T-helper 2 cell treated with Interferon-gamma antibody and Interleukin-4, amounts not matched to agents 5 μg/mL and 100 μg/mL, for 36 hours (primary cell): ENCODE measurements at places on chromosomes 1 and 21.

GRCh38 chr21:40729761-40730425 lies 117.1 kb downstream of the DSCAM start:
- no peaks in the 10 kb centered on the region for H3K27me3 ChIP-seq
- no peak overlapping the region for H3K4me3 ChIP-seq

GRCh38 chr21:43719748-43720538 lies 1.0 kb downstream of the PDXK start:
- peaks cover 4% of the 10 kb centered on the region for H3K36me3 ChIP-seq
- H3K27me3 ChIP-seq = peaks cover 21% of the 10 kb centered on the region
- peaks cover 16% of the 10 kb centered on the region for H3K4me1 ChIP-seq
- H3K4me3 ChIP-seq = peak overlapping the region; percentile 89
- no peak for DNase-seq

DNA sequence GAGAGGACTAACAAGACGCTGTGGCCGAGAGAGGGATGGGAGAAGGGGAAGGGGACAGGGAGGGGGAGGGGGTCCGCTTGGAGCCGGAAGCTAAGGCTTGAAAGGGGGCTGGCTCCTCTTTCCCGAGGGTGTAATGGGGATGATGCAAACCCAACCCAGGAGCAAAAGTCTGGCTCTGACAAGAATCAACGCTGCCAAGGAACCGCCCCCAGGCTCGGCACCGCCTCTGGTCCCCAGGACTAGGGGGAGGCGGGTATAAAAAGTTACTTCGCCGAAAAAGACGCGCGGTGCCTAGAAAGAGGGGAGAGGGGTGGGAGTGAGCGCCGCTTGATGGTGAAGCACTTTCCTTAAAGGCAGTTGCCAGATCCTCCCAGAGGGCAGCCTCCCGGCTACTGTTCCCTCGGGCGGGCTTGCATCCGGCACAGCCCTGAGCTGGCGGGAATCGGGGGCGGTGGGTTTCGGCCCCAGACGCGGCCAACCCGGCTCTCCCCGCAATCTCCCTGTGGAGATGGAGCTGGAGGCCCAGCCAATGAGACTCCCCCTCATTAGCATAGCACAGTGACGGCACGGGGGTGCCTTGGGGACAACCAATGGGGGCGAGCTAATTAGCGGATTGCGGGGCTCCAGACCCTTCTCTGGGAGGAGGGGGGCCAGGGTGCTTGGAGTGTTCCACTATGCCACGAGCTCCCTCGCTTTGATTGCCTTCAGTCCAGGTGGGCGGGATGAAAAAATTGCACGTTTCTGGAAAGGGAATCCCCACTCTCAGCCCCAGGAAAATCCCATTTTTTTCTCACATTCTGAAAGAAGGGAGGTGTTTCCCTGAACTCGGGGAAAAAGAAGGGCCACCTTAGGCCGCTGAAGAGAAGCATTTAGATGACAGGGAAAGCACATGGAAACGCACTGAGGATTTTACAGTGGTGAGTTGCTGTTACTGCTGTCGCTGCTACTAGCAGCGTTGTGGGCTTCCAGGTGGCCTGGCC lies at the start of gene KCNT2:
Gene KCNT2, minus strand, starts transcription at position 51 of the 980 bp plus-strand sequence. CDS start 131 bp downstream, outside the sequence.
- H3K27me3 ChIP-seq = peaks cover 39% of the 10 kb centered on the region
- peaks cover 3% of the 10 kb centered on the region for H3K4me1 ChIP-seq
- H3K27ac ChIP-seq = no peak within 1 kb of the TSS
- no peaks in the 10 kb centered on the region for H3K36me3 ChIP-seq
- peak within 1 kb of the TSS; percentile 41 for H3K4me3 ChIP-seq

DNA sequence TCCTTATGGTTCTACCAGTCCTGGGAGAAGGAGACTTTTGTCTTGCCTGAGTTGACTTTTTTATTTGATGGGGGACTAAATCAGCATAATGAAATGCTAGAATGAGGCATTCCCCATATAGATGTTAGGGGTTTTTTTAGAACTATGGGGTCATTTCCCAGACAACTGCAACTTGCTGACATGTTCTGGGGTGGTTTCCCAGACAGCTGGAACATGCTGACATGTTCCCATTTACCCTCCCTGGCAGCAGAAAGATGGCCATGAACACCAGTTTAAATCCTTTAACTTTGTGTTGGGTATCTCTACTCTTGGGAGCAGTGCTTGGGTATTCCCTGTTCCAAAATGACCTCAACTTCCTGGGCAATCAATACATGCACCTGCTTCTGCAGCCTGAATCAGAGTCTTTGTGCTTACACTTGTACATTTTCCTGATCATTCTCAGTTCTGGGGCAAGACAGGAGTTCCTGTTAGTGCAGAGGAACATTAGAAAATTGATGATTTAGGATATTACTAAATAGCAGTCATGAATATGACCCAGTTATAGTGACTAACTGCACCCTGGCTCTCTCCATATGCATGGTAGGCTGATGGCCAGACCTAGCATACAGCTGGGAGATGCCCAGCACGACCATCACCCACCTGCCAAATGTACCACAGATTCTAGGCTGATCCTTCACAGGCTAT lies 75.4 kb upstream of the CD5L start:
- DNase-seq = no peak
- no peak overlapping the region for H3K4me3 ChIP-seq
- no peaks in the 10 kb centered on the region for H3K36me3 ChIP-seq
- no peak overlapping the region for H3K27ac ChIP-seq

- no peaks in the 10 kb centered on the region for H3K4me1 ChIP-seq
- no peaks in the 10 kb centered on the region for H3K27me3 ChIP-seq
- DNase-seq = no peak
- no peak overlapping the region for H3K27ac ChIP-seq
- no peaks in the 10 kb centered on the region for H3K36me3 ChIP-seq
- H3K4me3 ChIP-seq = no peak overlapping the region
Measured at GRCh38 chr1:29962831-29963247, 726.5 kb downstream of the PTPRU start.

DNA sequence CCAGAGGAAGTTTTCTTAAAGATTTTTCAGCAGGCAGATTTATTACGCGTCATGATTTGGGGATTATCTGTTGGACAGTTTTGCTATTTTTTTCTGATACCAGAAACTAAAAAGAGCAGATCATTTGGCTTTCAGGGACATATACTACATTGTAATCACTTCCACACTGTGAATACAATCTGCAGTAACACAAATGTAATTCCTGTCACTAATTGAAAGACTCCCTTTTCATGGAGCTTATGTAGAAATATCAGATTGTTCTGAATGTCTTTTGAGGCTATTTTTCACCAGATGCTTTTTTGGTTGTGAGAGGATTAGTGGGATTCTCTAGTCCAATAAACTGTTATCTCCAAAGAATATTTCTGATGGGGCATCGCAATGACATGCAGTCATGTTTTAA lies 464.2 kb downstream of the DISC1 start:
- H3K4me3 ChIP-seq = no peak overlapping the region
- no peaks in the 10 kb centered on the region for H3K27me3 ChIP-seq
- no peak for DNase-seq
- H3K36me3 ChIP-seq = no peaks in the 10 kb centered on the region

DNA sequence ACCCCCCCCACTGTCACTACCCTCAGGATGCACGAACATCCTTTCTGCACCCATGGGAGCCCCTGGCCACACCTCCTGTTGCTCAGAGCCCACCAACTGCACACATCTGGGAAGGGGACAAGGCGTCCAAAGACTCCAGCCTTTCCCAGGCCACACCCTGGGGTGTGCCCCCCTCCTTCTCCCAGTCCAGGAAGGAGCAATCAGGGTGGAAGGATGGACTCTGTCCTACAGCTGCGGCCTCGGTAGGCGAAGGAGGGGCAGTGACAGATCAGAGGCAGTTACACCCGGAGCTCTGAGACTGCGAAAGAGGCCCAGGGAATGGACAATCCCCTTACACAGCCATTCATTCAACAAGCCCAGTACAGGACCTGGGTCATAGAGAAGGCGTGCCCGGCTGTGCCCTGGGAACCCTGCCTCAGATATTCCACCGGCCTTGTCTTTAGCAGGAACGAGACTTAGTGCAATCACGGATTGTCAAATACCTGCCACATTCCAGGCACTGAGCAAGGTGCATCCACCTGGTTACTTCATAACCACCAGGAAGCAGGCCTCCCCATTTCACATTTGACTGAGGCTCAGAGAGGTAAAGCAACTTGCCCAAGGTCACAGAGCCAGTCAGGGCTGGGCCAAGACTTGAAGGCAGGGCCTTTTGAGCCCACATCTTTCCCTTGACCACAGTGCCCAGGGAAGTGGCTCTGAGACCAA lies 9.4 kb downstream of the HSPG2 start:
- no peak for DNase-seq
- H3K36me3 ChIP-seq = no peaks in the 10 kb centered on the region
- H3K4me1 ChIP-seq = no peaks in the 10 kb centered on the region

GRCh38 chr1:65581119-65581518 lies 160.7 kb downstream of the LEPR start:
- no peak overlapping the region for H3K4me3 ChIP-seq
- no peaks in the 10 kb centered on the region for H3K36me3 ChIP-seq
- H3K27ac ChIP-seq = no peak overlapping the region
- H3K27me3 ChIP-seq = no peaks in the 10 kb centered on the region
- no peaks in the 10 kb centered on the region for H3K4me1 ChIP-seq

DNA sequence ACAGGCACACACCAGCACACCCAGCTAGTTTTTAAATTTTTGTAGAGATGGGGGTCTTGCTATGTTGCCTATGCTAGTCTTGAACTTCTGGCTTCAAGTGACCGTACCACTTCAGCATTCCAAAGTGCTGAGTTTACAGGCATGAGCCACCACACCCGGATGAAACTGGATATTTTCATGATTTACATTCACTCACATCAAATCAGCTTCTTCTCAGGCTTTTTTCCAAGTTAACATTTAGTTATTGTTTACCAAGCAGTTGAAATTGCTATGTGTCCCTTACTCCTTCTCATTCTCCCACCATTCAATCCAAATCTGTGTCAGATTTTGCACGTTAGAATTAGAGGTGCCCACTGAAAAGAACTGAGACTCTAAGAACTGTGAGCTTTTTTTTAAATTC lies 18.4 kb downstream of the RIT1 start:
- H3K27me3 ChIP-seq = no peaks in the 10 kb centered on the region
- H3K4me3 ChIP-seq = peak overlapping the region; percentile 12
- peaks cover 10% of the 10 kb centered on the region for H3K4me1 ChIP-seq
- peak overlapping the region; percentile 29 for H3K27ac ChIP-seq
- no peak for DNase-seq

DNA sequence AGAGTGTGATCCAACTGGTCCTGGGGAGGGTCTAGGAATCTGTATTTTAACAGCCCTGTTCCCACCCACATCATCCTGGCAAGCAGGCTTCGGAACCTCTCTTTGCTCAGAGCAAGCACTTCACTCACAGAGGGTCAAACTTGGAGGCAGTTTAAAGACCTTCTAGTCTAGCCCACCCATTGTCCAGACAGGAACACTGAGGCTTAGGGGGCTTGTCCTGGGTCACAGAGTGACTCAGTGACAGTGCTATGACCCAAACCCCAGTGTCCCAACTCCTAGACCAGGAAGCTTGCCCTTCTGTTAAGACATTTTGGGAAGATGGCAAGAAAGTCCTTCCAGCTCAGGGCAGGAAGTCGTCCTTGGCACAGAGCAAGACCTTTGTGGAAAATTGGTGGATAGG lies 36.5 kb downstream of the FBXO2 start:
- no peaks in the 10 kb centered on the region for H3K4me1 ChIP-seq
- H3K27ac ChIP-seq = no peak overlapping the region
- no peak overlapping the region for H3K4me3 ChIP-seq
- no peak for DNase-seq
- no peaks in the 10 kb centered on the region for H3K36me3 ChIP-seq

GRCh38 chr1:21663248-21663950 lies 5.8 kb downstream of the RAP1GAP start:
- peaks cover 3% of the 10 kb centered on the region for H3K4me1 ChIP-seq
- no peak overlapping the region for H3K27ac ChIP-seq
- peaks cover 27% of the 10 kb centered on the region for H3K27me3 ChIP-seq
- H3K4me3 ChIP-seq = no peak overlapping the region
- H3K36me3 ChIP-seq = no peaks in the 10 kb centered on the region

- no peak for DNase-seq
- no peak overlapping the region for H3K4me3 ChIP-seq
Measured at GRCh38 chr1:232621050-232621449, 8.9 kb downstream of the SIPA1L2 start.

GRCh38 chr1:248849152-248849551 lies 9.7 kb downstream of the ZNF692 start:
- H3K36me3 ChIP-seq = peaks cover 26% of the 10 kb centered on the region
- no peak overlapping the region for H3K4me3 ChIP-seq
- no peaks in the 10 kb centered on the region for H3K4me1 ChIP-seq
- no peaks in the 10 kb centered on the region for H3K27me3 ChIP-seq
- no peak for DNase-seq
- H3K27ac ChIP-seq = no peak overlapping the region

DNA sequence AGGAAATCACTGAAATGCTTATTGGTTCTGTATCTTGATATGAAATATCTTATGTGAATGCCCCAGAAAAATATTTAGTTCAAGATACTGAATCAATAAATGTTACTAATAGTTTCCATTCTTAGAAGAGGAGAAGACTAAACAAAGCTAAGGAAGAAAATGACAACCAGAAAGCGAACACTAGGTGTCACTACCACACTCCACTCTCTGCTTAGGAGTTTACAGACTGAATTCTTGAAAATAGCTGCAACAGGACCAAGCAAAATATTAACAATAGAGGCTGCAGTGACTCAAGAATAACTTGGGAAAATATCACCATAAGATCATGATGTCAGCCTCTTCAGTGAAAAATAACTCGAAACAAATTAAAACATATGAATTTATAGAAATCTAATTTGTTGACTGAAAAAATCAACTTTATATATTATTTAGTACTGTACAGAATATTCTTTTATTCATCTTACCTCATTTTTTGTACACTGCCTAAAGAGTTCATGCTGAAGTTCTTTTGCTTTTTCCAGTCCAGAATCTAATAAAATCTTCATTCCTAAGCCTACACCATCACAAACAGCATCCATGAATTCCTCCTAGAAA lies 61.6 kb downstream of the KIF14 start:
- H3K36me3 ChIP-seq = peaks cover 23% of the 10 kb centered on the region
- no peak overlapping the region for H3K27ac ChIP-seq
- no peaks in the 10 kb centered on the region for H3K27me3 ChIP-seq
- DNase-seq = no peak

- no peak overlapping the region for H3K27ac ChIP-seq
- no peaks in the 10 kb centered on the region for H3K27me3 ChIP-seq
- no peak for DNase-seq
Measured at GRCh38 chr1:14519976-14520375, 78.5 kb upstream of the KAZN start.

- H3K4me3 ChIP-seq = no peak overlapping the region
- no peak for DNase-seq
- no peaks in the 10 kb centered on the region for H3K36me3 ChIP-seq
- H3K4me1 ChIP-seq = no peaks in the 10 kb centered on the region
Measured at GRCh38 chr21:34554227-34554626, 42.2 kb upstream of the KCNE1 start.

GRCh38 chr1:46517010-46517600 lies 27.5 kb downstream of the DMBX1 start:
- no peak overlapping the region for H3K27ac ChIP-seq
- no peak for DNase-seq
- H3K4me1 ChIP-seq = peaks cover 9% of the 10 kb centered on the region
- peaks cover 28% of the 10 kb centered on the region for H3K27me3 ChIP-seq
- no peaks in the 10 kb centered on the region for H3K36me3 ChIP-seq

DNA sequence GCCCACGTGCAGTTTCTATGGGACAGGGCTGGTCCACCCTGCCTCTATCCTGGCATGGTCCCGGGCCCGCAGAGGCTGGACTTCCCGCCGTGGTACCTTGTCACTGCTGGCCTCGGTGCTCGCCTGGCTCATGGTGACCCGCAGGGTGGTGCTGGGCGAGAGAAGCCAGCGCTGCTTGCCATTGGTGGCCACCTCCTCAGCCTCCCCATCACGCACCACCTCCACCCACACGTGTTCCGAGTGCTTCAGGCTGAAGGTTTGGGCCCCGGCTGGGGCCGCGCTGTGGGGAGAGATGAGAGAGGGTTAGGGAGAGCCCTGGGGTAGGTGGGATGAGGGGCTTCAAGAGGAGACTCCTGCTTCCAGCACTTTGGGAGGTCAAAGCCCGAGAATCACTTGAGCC lies 14.5 kb downstream of the PADI2 start:
- H3K36me3 ChIP-seq = no peaks in the 10 kb centered on the region
- H3K4me3 ChIP-seq = no peak overlapping the region
- H3K27ac ChIP-seq = no peak overlapping the region
- no peaks in the 10 kb centered on the region for H3K27me3 ChIP-seq
- no peak for DNase-seq
